D341Med (cell line): ENCODE measurements at places on chromosomes 13 and 19.

GRCh38 chr13:67008075-67008668 lies 222.0 kb downstream of the PCDH9 start:
- DNase-seq: no peak

- DNase-seq: no peak
These were observed 19.7 kb downstream of the PRAM1 start for GRCh38 chr19:8482696-8483095.

DNA sequence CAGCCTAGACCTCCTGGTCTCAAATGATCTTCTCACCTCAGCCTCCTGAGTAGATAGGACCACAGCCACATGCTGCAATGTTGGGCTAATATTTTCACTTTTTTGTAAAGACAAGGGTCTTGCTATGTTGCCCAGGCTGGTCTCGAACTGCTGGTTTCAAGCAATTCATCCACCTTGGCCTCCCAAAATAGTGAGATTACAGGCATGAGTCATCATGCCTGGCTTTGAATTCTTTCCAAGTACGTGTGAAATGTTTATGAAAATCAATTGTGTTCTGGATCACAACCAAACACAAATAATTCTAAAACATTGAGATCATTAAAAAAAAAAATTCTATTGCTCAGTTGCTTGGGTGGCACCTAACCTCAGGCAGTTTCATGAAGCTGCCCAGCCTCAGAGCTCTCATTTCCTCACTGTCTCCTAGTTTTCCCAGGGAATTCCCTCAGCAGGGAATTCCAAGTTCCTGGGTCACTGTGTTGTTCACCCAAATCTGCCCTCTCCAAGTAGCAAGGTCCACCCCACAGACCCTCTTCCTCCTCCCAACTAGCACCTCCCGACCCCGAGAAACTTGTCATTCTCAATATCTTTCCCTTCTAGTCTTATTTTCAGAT lies 44.8 kb downstream of the ING1 start:
- DNase-seq: no peak

DNA sequence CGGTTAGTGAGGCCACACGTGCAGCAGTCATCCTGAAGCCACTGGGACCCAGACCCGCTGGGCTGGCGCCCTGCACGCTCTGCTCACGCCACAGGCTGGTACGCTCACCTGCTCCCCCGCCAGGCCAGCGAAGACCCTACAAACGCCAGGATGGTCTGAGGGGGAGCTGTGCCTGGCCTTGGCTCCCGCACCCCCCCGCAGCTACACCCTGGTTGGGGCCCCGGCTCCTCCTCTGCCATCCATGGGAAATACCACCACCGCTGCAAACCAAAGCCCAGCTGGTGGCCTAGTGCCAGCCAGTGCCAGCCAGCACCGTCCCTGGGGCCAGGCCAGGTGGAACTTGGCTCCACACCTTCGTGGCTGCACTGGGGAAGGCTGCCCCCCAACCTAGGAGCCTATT lies 23.3 kb upstream of the CACTIN start:
- no peak for DNase-seq

- no peak for DNase-seq
These were observed 10.9 kb upstream of the DNMT1 start for GRCh38 chr19:10205636-10206035.
